ENCODE measurements at places on chromosomes 2 and 18.

DNA sequence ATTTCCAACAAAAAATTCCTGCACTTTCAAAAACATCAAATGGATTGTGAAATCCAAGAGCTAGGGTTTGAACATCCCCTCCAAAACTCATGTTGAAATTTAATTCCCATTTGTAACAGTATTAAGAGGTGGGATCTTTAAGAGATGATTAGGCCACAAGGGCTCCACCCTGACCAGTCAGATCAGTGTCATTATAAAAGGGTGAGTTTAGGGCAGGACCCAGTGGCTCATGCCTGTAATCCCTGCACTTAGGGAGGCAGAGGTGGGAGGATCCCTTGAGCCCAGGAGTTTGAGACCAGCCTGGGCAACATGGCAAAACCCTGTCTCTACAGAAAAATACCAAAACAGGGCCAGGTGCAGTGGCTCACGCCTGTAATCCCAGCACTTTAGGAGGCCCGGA lies 8.9 kb downstream of the GTF3C2 start:
- no peak for DNase-seq

- DNase-seq: no peak
These were observed 10.7 kb upstream of the RNF103 start for GRCh38 chr2:86634352-86634751.

- DNase-seq: no peak
These were observed 111.8 kb downstream of the PRKCE start for GRCh38 chr2:45763255-45763654.

GRCh38 chr2:74534411-74534810 lies 4.7 kb downstream of the HTRA2 start:
- DNase-seq: no peak

DNA sequence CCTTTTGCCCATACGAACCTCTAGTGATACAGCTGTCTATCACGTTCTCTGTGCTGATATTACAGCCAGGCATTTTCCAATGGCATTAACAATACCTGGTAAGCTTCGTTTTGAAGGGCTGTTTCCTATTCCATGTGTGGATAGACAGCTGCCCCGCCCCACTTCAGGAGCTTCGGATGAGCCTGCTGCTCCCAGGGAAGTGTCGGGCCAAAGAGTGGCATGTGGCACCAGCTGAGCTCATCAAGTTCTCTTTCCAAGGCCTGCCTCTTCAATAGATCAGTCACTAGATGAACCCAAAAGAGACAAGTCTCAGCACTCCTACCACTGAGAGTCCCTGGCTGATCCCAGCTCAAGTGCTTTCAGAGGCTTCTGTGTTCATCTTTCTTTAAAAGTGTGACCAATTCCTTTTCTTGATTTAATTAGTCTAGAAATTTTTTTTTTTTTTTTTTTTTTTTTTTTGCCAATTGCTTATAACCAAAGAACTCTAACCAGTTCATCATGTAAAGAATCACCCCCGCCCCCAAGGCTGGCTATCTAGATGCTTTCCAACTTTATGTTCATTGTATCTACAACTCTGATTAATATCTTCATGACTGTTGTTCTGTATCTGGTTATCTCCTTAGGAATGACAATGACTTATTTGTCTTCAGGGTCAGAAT lies 46.6 kb downstream of the HDAC4 start:
- DNase-seq: no peak

GRCh38 chr2:161946489-161947107 lies 127.4 kb downstream of the DPP4 start:
- DNase-seq: peak; percentile 23

DNA sequence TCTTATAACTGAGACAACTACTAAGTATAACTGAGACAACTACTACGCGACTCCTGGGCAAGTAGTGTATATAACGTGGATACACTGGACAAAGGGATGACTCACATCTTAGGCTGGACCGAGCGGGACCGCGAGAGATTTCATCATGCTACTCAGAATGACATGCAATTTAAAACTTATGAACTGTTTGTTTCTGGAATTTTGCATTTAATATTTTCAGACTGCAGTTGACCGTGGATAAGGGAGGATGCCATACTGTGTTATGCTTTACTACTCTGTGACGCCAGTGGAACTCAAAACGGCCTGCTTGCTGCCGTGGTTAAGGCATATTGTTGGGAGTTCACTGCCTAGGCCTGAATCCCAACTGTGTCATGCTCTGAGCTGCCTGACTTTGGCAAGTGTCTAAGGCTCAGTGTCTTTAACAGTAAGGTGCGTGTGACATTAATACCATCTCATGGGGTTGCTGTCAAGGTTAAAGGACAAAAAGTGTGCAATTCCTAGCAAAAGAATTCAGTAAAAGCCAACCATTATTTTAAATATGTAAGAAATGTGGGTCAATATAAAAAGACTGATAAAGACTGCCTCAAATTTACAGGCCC lies 64.6 kb downstream of the BMP10 start:
- no peak for DNase-seq

- DNase-seq: no peak
These were observed 123.9 kb downstream of the TMEM17 start for GRCh38 chr2:62382122-62382521.

DNA sequence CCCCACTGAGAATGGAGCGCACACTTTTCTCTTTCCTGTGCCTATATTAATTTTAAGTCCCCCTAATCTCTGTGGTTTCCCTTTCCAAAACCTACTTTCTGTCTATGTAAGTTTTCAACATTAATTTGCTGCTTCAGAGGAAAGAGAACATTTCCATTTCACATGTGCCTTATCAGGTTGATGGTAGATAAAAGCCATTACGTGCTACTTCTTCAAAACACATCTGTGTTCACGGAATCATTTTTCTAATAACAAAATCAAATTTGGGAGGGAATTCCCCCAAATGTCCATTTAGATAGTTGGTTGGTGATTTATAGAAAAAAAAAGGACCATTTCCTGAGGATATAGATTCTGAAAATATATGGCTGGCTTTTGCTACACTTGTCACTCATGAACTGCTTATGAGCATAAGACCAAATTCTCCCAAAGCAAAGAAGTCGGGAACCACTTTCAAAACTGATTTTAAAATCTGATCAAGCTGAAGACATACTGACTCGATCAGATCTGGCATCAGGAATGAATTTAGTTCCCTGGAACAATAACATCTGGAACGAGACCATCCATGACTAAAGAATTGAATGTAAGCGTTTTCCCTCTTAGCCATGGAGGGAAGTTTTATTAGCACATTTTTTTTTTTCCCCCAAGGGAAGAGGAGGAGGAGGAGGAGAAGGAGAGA lies 8.2 kb downstream of the PTGR3 start:
- DNase-seq: no peak

- peak; percentile 86 for DNase-seq
These were observed 86.7 kb downstream of the VIT start for GRCh38 chr2:36783246-36783645.
